NCI-H446 treated with DMSO at 0.1 percent for 48 hours (cell line): ENCODE measurements at places on chromosomes 11 and 22.

DNA sequence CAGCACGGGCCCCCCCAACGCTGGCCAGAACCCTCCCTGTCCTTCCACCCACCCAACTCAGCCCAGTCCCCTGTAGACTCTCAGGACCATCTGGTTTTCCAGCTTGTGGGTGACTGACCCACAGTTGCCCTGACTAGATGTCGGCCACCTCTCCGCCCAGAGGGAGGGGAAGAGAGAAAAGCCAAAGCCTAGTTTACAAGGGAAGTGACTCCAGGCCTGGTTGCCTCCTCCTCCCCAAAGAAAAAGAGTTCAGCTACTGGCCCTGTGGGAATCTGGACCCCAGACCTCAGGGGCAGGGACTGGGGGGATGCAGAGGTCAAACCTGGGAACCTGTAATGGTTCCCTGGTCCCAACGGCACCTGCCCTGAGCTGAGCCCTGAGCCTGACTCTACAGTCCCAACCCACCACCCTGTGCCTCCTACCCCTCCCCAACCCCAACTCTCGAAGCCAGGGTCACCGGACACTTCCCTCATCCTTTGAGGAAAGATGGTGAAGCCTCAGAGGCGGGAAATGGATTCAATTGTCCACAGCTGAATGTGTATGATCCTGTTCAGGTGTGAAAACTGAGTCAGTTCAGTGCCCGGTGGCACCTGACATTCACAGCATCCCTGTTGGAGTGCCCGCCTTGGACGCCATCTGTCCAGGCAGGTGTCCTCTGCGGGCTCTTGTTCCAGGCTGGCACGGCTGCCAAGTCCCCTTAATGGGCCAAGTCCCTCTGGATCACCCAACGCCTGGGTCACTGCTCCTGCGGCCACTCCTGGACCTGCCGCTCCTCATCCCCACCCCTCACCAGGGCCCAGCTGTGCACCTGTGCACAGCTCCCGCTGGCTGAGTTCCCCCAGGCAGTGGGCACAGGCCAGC, 21.0 kb upstream of the WNT7B start:
- no peak for DNase-seq

- DNase-seq = no peak
Observed at GRCh38 chr11:76543006-76543703, 98.3 kb downstream of the EMSY start.

DNA sequence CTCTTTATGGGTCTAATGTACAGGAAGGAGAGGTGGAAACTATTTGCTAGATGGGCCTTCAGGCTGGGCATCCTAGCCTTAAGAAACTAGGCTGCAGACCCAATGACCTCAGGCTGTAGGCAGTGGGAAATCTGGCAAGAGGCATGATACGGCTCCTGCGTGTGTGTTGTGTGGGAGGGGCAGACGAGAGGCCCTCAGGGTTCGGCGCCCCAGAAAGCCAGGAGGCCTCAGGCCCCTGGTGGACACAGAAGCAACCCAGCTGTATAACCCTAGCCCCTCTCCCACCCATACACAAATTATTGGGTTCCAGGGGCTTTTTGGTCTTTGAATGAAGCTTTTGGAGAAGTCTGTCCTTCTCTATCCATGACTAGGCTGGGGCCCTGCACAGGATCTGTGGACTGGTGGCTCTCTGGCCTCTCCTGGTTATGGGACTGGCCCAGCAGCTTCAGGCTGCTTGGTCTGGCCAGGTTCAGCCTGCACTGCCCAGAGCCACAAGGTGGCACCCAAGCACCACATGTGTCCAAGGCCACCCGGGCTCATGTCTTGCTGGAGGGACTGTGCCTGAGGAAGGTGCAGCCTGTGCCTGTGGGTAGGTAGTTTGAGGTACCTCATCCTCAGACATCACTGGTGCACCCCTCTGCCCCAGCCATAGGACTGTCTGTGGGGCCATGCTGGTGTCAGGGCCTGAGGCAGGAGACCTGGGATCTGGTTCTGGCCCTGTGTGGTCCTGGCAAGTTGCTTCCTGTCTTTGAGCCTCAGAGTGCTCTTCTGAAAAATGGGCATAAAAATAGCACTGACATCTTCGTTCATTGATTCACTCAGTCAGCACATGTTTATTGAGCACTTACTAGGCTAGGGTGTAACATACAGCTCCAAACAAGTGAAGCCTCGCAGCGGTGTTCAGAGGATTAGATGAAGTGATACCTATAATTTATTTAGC, 87.5 kb downstream of the RRM1 start:
- DNase-seq = peak; percentile 13

DNA sequence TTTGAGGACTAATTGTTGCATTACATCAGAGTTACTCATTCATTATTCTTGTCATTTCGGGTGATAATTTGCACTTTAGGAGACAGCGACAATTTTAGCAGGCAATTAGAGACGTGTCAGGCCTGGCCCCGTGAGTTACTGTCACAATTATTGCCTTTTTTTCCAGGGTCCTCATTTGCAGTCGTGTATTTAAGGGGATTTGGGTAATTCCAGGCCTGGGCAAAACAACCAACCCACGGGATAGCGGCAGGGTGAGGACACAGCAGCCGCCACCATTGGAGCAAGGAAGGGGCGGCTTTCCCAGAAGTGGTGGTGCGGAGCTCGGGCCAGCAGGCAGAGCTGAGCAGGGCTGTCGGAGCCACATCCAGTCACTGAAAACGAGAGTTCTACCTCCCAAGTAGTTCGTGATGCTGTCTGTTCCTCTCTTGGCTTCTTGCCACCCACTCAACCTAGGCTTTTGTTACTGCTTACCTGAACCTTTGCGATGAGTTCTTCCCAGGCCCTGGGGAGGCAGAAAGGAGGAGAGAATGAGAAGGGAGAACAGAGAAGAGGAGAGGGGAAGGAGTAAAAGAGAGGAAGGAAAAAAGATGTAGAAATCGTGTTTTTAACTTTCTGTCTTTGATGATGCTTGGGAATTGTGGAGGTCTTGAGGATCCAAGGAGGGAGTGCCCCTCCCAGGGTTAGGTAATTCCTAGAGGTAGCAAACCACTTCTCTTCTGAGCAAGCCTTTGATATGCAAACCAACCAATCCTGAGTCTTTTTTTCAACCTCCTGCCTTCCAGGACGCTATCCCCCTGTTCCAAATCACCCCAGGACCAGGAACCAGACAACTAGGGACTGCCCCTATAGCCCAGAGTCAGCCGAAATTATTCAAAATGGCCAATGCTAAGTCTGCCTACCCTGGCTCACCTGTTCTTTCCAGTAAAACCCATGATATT, 236.1 kb downstream of the MIAT start:
- no peak for DNase-seq

DNA sequence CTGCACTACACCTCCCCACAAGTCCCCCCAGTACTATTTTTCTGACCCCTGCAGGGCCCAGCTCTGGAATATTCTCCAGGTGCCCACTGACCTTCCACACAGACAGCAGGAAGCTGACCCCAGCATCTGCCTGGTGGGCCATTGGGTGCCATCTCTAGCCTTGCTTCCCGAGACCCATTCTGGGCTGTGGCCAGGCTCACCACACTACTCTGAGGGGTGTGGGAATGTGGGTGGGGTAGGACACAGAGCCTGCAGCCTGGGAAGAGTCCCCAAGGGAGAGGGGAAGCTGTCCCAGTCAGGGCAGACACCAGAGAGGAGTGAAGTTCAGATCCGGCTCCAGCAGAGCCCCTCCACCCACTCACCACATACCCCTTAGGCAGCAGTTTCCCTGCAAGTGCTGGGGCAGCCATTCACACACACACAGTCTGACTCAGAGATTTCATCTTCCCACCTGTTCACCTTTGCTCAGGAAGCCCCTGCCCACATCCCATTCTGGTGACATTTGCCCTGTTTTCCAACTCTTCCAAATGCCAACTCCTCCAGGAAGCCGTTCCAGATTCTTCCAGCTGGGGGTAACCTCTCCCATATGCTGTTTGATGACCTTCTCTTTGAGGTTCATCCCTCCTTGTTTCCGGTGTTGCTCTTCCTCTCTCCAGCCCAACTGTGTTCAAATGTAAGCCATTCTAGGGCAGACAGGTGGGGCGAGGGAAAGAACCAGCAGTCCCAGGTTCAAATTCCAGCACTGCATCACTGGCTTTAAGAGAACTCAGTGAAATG, 1.9 kb downstream of the SLCO2B1 start:
- no peak for DNase-seq

DNA sequence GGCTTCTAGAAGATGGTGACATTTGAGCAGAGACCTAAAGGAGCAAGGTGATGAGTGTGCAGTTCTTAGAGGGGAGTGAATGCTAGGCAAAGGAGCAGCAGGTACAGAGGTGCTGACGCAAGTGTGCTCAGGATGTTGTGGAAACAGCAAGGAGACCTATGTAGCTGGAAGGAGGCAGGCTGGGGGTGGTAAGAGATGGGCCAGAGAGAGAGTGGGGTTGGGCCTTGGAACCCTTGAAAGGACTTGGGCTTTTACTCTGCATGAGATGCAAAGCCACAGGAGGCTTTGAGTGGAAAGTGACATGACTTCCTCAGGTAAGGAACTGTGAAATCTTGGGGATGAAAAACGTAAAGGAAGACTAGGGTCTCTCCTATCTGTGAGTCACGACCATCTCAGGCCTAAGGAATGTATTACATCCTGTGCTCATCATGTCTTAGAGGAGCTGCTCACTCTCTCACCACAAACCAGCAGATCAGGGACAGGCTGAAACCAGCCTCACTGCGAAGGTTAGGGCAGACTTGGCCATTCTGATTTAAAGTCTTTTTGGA, 65.4 kb downstream of the MICAL2 start:
- no peak for DNase-seq

DNA sequence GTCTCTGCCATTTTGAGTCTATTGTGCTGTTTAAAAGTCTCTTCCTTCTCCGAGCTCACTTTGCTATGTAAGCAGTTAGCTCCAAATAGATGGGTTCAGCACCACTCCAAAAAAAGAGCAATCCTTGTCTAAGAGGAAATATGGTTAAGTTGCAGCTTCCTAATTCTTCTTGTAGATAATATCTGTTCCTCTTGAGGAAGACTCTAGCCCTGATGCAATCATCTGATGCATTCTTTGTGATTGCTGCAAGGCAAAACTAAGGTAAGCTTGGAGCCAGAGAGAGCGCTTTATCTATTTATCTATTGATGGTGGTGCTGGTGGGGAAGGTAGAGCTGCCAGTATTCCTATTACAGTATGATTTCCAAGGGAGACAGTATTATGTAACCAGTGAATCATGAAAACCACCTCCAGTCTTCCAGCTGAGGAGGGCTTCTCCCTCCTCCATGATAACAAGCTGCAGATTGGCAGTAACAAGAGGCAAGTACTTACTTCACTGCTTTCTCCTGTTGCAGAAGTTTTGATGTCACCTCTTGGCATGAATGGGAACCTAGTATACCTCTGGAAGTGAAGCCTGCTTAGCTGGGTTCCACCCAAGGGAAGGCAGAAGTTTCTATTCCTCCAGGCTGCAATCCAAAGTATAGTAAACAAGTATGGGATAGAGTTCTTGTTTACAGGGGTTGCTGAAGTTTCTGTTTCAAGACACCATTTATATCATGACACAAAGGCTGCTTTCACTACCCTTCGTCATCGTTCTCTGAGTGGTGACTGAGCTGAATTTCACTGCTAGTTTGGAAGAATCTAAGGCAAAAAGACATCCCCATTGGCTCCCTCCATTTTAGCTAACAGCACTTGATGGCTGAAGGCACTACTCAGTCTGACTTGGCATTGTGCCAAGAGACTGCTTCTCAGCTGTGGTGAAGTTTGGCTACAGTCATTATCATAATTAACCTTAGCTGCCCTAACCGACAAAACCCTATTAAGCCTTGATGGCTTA, 49.7 kb downstream of the FDX1 start:
- DNase-seq = peak; percentile 24

DNA sequence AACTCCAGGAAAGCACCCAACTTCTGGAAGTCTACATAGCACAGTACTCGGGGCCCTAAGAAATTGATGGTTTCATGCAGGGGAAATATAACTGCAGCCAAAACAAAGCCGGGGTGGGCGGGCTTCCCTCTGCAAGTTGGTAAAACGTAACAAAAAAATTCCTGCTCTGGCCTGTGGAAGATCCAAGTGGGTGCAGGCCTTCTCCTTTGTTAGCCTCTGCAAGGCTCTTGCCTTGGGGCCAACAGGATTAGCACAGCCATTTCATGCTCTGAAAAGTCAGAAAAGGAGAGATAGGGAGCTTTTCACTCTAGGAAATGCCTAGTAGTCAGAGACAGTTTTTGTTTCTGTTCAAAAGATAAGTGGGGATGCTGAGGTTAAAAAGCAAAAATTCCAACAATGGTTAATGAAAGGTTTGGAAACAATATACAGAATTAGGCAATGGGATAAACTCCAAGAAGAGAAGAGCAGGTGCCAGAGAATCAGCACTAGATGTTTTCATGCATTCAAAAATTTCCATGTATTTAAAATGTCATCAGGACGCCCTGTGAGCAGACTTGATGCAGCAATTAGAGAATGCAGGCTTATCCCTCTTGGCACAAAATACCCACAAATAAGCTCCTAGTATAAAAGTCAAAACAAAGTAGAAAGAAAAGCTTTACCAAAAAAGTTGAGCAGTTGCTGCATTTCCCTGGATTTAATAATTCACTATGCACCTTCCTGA, 72.3 kb upstream of the CHRM4 start:
- DNase-seq = no peak

- no peak for DNase-seq
Observed at GRCh38 chr22:43698403-43698802, 113.7 kb downstream of the EFCAB6 start.

DNA sequence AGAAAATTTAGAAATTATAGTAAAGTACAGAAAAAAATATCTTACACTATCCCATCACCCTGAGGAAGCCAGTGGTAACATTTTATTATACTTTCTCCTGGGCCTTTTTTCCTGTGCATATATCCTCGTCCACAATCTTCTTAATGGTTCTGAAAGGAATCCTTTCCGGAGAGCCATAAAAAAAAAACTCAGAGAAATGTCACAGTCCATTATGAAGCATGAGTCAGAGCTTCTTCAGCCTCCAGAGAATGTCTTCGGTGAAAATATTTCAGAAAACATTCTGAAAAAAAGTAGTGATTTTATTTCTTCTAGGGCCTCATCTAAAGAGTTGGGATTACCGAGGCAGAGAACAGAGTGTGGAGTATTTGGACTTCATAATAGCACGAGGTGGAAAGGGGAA, 163.4 kb downstream of the INSC start:
- DNase-seq = no peak

GRCh38 chr11:114263513-114264170, 32.6 kb upstream of the NNMT start:
- no peak for DNase-seq

DNA sequence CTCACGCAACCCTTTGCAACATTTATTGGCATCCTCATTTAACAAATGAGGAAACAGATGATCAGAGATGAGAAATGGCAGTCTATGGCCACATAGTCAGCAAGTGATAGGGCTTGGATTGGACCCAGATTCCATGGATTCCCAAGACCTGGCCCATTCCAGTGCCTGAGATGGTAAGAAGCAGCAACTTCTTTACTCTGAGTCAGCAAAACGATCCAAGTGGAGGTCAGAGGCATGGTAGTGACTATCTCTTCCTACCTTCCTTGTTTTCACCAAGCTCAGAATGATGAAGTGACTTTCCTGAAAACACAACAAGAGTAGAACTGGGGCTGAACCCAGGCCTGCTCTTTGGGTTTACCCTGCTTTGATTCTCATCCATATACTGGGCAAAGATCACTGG, 293.1 kb downstream of the TENM4 start:
- no peak for DNase-seq

DNA sequence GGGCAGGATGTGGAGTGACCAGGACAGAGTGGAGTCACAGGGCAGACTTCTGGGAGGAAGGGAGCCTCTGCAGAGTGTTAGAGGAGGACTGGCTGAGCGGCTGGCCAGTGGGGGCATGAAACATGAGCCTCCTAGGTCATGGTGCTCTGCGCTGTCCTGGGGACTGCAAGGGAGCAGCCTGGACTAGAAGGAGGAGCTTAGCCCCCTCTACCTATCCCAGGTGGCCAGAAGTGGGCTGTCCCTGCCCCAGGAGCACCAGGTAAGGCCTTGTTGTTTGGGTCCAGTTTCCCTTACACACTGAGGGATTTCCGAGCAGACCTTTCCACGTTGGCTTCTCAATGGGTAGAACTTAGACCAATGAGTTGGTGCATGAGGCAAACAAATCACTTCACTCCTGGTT, 7.4 kb downstream of the PKNOX2 start:
- DNase-seq = no peak
